ENCODE measurements at places on chromosomes 5 and 9.
A peak's percentile ranks its signal among the peaks of the same experiment; 100 is the strongest.

- DNase-seq, result no peak
Measured at GRCh38 chr5:14174230-14174636, 31.1 kb downstream of the TRIO start.

- DNase-seq, result no peak
Measured at GRCh38 chr5:15687401-15687800, 187.4 kb downstream of the FBXL7 start.

- no peak for DNase-seq
Measured at GRCh38 chr9:91039125-91039834, 237.7 kb downstream of the SYK start.

GRCh38 chr5:170571281-170571731, 67.5 kb downstream of the KCNIP1 start:
- no peak for DNase-seq

DNA sequence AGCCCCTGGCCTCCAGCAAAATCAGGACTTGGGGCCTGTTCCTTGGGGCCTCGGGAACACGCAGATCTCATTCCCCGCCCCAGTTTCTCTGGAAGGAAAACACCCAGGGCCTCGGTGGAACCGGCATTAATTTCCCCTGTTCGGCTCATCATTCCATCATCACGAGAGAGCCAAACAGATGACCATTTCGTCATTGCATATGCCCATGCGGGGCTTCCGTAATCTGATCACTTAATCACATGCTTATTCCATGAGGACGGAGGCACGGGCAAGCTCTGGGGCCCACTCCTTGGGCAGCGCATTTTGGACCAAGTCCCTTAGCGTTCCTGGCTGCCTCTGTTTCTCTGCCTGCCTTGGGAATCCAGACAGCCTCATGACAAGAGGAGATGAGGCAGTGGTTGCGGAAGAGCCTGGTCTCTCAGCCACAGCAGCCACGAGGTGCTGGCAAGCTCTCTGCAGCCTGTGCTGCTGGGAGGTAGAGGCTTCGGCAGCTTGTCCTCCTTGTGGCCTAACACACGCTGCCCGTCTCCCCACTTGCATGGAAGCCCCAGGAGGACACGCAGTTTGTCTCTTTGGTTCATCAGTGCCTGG, 65.0 kb upstream of the IER5L start:
- peak; percentile 69 for DNase-seq

GRCh38 chr9:114558027-114558675, 29.4 kb upstream of the ATP6V1G1 start:
- DNase-seq, result no peak

DNA sequence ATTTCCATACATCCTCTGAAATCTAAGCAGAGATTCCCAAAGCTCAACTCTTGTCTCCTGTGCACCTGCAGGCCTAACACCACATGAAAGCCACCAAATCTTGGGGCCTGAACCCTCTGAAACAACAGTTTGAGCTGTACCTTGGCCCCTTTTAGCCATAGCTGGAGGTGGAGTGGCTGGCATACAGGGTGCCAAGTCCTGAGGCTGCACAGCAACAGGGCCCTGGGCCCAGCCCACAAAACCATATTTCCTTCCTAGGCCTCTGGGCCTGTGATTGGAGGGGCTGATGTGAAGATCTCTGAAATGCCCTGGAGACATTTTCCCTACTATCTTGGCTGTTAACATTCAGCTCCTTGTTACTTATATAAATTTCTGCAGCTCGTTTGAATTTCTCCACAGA, 26.5 kb downstream of the DOCK2 start:
- no peak for DNase-seq

GRCh38 chr5:109225716-109226625, 183.8 kb downstream of the PJA2 start:
- DNase-seq, result no peak

DNA sequence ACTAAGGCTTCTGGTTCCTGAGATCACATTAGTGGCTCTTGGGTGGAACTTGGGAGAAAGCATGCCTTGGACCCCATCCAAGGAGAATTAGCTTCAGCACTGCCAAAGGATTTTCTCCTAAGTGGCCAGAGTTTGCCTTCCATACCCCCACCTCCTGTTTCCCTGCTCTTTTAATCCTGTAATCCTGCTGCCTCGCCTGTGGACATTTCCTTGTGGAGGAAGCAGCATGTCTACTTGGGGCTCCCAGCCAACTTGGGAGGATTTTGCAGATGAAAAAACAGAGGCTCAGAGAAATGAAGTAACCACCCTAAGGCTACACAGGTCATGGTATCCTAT, 1.6 kb downstream of the ARSI start:
- DNase-seq, result no peak

DNA sequence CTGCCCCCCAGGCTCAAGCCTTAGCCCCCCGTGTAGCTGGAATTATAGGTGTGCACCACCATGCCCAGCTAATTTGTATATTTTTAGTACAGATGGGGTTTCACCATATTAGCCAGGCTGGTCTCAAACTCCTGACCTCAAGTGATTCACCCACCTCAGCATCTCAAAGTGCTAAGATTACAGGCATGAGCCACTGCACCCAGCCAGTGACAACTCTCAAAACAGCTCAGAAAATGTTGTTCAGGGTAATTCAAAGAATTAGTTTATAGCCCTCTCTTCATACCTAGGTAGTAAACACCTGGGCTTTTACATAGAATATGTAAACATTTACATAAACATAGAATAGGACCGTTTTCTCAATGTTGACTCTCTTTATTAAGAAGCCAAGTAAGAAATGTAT, 168.7 kb downstream of the ENC1 start:
- DNase-seq, result no peak

GRCh38 chr9:85402551-85402950, 339.2 kb downstream of the AGTPBP1 start:
- DNase-seq, result no peak

DNA sequence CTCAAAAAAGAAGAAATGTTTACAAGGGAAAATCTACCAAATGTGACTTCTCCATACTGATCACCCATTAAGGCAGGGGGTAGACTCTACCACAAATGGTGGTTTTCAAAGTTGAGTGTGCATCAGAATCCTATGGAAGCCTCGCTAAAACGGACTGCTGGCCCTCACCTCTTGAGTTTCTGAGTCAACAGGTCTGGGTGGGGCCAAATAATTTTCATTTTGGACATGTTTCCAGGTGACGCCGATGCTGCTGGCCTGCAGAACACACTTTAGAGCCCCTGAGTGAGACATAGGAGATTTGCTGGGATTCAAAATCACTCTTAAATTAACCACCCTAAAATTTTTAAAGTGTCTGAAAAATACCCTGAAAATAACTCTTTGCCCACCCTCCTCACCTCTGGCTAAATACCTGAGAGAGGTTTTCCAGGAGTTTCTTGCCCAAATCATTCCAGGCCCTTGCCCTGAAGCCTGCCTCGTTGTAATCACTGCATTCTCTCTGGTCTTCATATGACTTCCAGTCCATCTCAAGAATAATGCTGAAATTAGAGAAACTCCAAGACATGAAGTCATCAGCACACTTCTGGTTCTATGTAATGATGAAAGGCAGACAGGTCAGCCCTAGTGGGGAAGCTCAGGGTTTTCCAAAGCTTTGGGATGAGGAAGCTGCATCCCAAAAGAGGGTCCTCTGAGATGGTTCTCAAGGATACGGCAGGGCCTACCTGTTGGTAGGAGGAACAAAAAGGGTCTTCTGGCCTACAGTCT, 18.2 kb downstream of the C9orf152 start:
- DNase-seq, result no peak

DNA sequence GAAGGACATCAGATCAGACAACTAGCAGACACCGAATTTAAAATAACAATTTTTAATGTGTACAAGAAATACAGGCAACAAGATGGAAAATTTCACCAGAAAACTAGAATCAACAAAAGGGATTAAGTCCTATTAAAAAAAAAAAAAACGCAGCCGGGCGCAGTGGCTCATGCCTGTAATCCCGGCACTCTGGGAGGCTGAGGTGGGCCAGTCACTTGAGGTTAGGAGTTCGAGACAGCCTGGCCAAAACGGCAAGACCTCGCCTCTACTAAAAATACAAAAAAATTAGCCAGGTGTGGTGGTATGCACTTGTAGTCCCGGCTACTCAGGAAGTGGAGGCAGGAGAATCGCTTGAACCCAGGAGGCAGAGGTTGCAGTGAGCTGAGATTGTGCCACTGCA, 64.3 kb upstream of the UBAC1 start:
- DNase-seq, result no peak

DNA sequence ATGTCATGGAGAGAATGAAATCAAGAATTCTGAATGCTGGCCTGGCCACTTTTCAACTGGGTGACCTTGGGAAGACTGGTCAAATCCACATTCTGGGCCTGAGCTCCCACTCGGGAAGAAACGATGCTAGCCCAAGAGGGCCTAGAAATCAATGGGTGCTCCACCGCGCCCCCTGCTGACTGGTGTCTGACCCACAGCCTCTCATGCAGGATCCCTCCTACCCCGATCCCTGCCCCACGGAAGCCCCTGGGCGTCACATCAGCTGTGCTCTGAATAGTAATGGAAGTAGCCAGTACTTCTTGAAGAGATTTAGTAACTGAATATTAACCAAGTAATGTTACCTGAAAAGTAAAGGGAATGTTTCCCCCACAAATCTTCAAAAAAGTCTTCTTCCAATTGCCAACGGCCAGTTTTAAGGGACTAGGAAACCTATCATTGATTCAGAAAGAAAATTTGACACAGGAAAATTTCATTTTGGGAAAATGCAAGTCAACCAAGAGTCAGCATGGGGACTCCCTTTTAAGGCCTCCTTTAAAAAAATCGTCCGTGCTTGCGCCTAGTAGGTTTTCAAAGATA, 43.9 kb downstream of the CRB2 start:
- no peak for DNase-seq

DNA sequence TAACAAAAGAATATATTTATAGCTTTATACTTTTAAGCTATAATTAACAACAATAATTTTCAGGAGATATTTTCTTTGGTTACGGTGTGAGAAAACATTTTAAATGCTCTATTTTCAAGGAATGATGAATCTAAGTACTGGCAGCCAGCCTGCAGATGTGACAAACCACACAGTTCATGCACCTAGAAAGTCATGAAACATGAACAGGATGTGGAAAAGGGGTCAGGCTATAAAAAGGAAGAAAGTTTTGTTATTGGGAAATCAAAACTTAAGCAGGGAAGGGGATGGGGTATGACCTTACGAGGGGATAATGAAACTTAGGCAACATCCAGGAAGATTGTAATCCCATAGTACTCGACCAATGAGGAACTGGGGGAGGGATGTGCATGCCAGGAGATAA, 508.7 kb upstream of the GRAMD2B start:
- no peak for DNase-seq
